ENCODE measurements at places on chromosomes 3 and 15. TPM values are rescaled to one million over a fixed set of nuclear protein-coding genes. Genes with fewer than 3 reads are reported as not detected.

GRCh38 chr3:188534633-188535032 lies 380.7 kb downstream of the LPP start:
- DNase-seq, result no peak

DNA sequence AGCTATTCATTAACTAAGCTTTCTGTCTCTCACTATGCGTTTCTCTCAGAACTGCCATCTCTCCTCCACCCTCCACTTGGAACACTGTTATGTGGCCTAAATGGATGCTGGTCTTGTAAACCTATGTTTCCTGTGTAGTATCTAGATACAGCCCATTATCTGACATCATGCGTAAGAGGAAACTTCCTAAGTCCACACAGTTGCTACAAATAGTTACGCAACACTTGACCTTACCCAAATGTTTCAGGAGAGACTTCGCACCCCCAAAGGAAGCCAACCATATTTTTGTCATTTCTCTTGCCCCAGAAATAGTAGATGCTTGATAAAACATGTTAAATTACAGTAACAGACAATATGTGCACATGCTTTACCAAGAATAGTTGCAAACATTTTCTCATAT lies 87.2 kb upstream of the TPRG1 start:
- no peak for DNase-seq

DNA sequence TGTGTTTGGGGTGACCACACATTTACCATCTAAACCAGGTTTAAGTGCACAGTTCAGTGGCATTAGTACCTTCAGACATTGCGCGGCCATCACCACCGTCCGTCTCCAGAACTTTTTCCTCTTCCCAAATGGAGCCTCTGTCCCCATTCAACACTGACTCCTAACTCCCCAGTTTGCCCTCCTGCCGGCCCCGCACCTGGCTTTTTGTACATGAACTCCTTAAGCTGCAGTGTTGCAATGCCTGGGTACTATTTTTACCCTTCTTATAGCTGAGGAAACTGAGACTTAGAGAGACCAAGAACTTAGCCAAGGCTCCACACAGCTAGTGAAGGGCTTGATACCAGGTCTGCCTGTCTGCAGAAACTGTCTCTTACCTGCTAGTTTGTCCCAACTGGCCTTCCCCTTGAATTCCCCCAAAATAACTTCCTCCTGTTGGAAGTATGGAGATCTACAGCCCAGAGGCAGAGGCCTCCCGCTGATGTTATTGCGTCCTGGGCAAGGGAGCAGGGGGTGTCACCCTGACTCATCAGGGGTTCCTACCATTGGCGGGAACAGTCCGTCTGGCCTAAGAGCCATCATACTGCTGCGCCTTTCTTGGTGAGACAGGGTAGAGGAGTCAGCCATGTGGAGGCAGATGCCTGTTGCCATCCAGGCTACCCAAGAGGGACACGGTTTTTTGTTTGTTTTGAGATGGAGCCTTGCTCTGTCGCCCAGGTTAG lies 65.6 kb downstream of the GRIP2 start:
- no peak for DNase-seq

GRCh38 chr3:126300761-126301481 lies 56.3 kb downstream of the KLF15 start:
- DNase-seq, result no peak

DNA sequence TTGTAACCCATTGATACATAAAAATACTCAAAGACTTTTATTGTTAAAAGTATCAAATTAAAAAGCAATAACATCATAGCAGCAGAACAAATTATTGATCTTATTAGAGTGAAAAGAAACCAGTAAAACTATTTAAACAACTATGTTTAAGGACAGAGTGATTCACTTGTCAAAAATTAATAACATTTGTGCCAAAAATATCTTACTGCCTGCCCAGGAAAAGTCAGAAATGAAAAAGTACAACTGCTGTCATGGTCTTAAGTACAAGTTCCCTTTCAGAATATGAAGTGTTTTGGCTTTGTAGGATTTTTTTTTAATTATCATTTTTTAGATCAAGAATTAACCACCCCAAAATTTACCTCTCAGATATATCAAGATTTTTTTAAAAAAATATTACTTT lies 3.4 kb downstream of the IFT57 start:
- DNase-seq, result no peak

DNA sequence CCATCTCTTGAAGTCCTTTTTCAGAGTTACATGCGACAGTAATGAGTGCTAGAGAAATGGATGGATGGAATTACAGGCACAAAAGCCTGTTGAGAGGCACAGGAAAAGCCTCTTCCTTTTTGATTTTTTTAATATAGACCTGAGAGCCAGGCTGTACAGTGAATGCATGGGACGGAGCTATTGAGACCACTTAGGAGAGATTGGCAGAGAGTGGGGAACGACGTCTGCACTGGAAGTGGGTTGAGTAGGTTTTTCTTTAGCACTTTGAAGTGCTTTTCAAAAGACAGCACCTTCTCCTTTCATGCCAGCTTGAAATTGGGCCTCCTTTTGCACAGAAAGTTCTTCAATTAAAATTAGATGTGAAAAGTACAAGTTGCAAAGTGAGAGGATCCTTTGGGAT lies 37.0 kb downstream of the GLDN start:
- DNase-seq, result no peak

DNA sequence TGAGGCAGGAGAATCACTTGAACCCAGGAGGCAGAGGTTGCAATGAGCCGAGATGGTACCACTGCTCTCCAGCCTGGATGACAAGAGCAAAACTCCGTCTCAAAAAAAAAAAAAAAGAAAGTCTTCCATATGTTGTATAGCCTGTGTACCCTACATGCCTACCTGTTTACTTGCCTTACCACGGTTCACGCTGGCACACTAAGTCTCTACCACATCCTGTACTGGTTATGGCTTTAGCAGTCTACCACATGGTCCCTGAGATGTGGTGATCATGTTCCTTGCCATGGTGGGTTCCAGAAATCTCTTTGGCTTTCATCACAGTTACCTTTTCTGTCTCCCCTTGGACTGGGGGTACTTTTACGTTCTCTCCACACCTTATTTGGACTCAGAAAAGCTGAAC lies 63.8 kb upstream of the TBC1D5 start:
- no peak for DNase-seq

GRCh38 chr3:105430455-105430854 lies 63.7 kb downstream of the ALCAM start:
- DNase-seq, result no peak

GRCh38 chr15:25426896-25427610 lies 11.8 kb downstream of the UBE3A start:
- DNase-seq, result no peak

- no peak for DNase-seq
These were observed 205.0 kb downstream of the LPP start for GRCh38 chr3:188358787-188359493.

GRCh38 chr3:36777424-36778218 lies 13.3 kb upstream of the DCLK3 start:
- DNase-seq, result no peak

DNA sequence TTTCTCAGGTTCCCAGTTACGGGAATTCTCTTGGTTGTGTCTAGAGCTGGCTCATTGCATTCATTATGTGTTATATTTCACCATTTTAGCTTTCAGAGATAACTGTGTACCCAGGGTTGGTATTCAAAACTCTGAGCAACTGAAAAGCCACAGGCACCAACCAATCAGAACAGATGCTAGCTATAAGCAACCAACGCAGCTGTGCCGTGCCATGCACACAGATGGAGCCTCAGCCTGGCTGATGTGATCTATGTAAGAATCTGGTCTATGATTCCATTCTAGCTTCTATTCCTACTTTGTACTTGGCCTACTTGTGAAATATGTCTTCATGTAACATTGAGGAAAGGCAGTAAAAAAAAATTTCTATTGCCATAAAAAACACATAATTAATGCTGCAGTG lies 95.0 kb upstream of the CCDC80 start:
- no peak for DNase-seq

Gene ZSCAN2
- polyA plus RNA-seq, result 3.8 TPM

Gene CPNE4
- 0.95 TPM for polyA plus RNA-seq

Gene MYL3
- polyA plus RNA-seq, result 5.7 TPM

Gene MYLK
- 13.3 TPM for polyA plus RNA-seq

Gene EBLN2
- polyA plus RNA-seq, result 0.56 TPM

Data from adrenal gland (tissue), 19 donors.